ENCODE measurements at places on chromosomes 6 and 20.

- DNase-seq: no peak
Measured at GRCh38 chr6:141460743-141461484, 671.8 kb upstream of the GJE1 start.

- no peak for DNase-seq
Measured at GRCh38 chr20:37413379-37413778, 67.4 kb downstream of the SRC start.

DNA sequence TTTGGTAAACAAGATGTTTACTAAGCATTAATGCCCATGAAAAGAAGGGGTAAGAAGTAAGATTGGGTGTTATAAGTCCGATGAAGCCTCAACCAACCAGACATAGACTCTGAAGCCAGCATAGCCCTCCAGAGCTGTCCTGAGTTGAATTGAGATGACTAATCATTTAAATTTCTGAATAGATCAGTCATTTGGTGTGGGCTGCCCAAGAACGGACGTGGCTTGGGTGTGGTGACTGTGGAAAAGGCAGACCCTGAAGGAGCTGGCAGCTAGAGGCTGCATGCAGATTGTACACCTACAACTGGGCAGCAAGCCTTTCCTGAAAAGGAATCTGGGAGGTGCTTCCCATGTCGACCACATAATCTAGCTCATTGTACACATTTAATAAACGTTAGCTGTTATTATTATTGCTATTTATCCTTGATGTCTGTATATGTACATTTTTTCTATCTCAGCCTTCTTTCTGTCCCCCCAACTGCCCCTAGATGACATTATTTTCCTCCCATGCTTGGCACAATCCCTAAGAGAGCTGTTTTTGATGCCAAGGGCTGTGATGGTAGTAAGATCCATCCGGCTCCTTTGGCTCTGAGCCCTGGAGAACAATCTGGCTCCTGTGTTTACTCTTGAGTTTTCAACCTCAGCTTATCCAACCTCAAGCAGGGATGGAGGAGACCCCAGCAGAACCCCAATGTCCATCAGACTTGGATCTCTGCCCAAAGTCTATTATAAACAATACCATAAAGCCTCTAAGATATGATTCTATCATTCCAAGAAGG lies 57.6 kb upstream of the JAG1 start:
- DNase-seq: peak; percentile 62

DNA sequence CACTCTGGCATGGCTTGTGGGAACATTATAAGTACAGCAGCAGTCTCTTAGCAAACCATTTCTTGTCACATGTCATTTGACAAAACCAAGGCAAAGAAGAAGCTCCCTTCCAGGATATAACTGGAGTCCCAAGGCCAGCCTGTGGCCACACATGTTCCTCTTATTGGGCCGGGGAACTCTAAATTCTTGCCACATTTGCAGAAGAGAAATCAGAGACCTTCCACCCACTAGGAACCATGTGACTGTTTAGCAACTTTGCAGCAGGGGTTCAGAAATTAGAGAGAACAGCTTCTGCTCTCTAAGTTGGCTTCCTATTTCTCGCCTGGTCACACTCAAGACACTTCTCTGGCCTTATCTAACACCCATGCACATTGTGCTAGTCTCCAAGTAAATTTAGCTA lies 20.4 kb upstream of the MEP1A start:
- no peak for DNase-seq

- DNase-seq: no peak
Measured at GRCh38 chr6:73984571-73985210, 288.7 kb downstream of the CD109 start.

DNA sequence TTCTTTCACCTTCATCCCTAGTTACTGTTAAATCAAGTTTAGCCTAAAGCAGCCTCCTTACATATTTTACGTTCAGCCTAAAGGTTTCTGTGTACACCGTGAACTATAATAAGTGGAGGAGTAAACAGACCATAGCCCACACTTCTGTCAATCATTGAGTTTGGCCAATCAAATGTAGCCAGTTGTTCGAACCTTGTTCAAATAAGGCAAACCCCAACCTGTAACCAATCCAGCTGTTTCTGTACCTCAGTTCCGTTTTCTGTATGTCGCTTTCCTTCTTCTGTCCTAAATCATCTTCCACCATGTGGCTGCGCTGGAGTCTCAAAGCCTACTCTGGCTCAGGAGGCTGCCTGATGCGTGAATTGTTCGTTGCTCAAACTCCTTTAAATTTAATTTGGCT lies 1.8 kb upstream of the FBXO30 start:
- no peak for DNase-seq
